ENCODE measurements at places on chromosomes 2 and 18. TPM values are rescaled to one million over a fixed set of nuclear protein-coding genes. Genes with fewer than 3 reads are reported as not detected.

- no peak for DNase-seq
Observed at GRCh38 chr18:80166240-80166639, 57.2 kb downstream of the ADNP2 start.

- DNase-seq = no peak
Observed at GRCh38 chr2:16244966-16245320, 304.6 kb downstream of the MYCN start.

Gene GAREM2
- polyA plus RNA-seq = 12.2 TPM

GRCh38 chr2:13539296-13539695 lies 822.6 kb downstream of the TRIB2 start:
- no peak for DNase-seq

DNA sequence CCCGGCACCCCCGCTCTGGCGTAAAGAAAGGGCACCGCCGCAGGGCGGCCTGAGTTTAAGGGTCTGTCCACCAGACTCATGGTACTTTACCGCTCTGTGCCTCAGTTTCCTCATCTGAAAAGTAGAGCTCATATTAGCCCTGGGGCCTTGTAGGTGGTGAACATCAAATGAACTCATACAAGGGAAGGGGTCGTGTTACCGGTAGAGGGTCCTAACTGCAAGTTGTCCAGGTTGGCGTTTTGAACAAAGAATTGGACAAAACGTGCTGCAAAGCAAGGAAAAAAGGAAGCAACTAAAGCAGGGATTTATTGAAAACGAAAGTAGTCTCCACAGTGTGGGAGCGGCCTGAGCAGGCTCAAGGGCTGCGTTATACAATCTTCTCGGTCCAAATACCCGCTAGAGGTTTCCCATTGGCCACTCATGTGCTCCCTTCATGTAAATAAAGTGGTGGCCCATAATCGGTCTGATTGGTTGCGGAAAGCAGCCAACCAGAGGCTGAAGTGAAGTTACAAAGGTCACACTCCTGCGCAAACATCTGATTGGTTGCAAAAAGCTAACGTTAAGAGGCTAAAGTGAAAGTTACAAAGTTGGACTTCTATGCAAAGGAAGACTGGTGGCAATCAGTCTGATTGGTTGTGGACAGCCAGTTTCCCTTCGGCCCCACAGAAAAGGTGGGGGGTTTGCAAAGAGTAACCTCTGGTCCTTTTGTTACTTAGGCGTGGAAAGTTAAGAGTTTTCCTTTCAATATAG lies 80.7 kb upstream of the LDLRAD4 start:
- no peak for DNase-seq

Gene TMEM17
- polyA plus RNA-seq = 4.8 TPM

Gene AGFG1
- 64.7 TPM for polyA plus RNA-seq

GRCh38 chr2:103788951-103789350 lies 1027.1 kb downstream of the TMEM182 start:
- no peak for DNase-seq

Gene CCDC150
- polyA plus RNA-seq = 11.3 TPM

Measured in left lung (tissue), 14 donors.